ENCODE measurements at places on chromosomes 13 and 19. TPM values are rescaled to one million over a fixed set of nuclear protein-coding genes. Genes with fewer than 3 reads are reported as not detected.
A peak's percentile ranks its signal among the peaks of the same experiment; 100 is the strongest.

DNA sequence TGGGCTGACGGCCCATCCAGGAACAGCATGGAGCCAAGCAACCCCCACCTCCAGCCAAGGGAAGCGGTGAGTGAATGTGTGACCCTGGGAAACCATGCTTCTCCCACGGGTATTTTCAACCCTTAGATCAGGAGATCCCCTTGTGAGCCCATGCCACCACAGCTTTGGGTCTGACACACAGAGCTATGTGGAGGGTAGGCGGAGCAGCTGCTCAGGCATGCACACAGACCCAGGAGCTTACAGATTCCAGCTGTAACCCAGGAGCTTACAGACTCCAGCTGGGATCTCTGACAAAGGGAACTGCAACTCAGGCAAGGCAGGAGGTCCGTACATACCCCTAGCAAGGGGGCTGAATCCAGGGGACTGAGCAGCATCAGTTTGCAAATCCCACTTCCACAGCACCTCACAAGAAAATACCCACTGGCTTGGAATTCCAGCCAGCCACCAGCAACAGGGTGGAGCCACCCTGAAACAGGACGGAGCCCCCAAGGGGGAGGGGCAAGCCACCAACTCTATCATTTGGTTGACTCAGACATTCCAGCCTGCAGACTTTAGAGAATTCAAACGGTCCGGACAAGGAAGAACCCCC is 40.8 kb upstream of the RFXAP start:
- peak overlapping the region; percentile 87 for H3K27ac ChIP-seq
- no peaks in the 10 kb centered on the region for H3K36me3 ChIP-seq
- peak overlapping the region; percentile 54 for H3K4me3 ChIP-seq
- DNase-seq, result peak; percentile 89

- peaks cover 15% of the 10 kb centered on the region for H3K4me1 ChIP-seq
- H3K27me3 ChIP-seq, result no peaks in the 10 kb centered on the region
- no peak for DNase-seq
- no peak overlapping the region for H3K27ac ChIP-seq
These were observed 757.3 kb downstream of the EFNB2 start for GRCh38 chr13:105778196-105778595.

DNA sequence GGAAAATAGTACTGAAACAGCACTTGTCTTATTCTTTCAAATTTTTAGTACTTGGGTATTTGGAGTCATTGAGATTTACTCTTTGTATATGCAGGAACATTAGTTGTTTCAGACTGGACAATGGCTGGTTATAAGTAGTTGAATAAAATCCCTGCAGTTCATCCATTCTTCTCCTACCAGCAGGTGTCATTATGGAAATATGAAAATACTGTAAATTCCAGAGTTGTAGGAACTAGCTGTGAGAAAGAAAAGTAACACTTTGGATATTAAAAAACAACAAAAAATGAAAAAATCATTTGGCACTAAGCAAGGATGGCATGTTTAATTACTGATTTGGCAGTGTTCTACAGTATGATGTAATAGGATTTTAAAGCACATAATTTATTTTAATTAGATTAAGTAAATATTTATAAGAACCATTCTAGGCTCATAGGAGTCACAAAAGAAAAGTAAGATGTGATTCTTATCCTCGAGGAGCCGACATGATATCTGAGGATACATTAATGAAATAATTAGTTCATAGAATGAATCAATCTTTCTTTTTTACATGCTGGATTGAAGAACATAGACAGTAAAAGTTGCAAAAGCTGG is 155.3 kb downstream of the KCNRG start:
- H3K4me1 ChIP-seq, result no peaks in the 10 kb centered on the region
- H3K27ac ChIP-seq, result no peak overlapping the region
- no peaks in the 10 kb centered on the region for H3K27me3 ChIP-seq
- no peaks in the 10 kb centered on the region for H3K36me3 ChIP-seq
- no peak overlapping the region for H3K4me3 ChIP-seq

- peaks cover 28% of the 10 kb centered on the region for H3K27me3 ChIP-seq
- peak overlapping the region; percentile 5 for H3K4me3 ChIP-seq
- peaks cover 14% of the 10 kb centered on the region for H3K4me1 ChIP-seq
These were observed 199.6 kb downstream of the UQCRFS1 start for GRCh38 chr19:29013325-29013724.

DNA sequence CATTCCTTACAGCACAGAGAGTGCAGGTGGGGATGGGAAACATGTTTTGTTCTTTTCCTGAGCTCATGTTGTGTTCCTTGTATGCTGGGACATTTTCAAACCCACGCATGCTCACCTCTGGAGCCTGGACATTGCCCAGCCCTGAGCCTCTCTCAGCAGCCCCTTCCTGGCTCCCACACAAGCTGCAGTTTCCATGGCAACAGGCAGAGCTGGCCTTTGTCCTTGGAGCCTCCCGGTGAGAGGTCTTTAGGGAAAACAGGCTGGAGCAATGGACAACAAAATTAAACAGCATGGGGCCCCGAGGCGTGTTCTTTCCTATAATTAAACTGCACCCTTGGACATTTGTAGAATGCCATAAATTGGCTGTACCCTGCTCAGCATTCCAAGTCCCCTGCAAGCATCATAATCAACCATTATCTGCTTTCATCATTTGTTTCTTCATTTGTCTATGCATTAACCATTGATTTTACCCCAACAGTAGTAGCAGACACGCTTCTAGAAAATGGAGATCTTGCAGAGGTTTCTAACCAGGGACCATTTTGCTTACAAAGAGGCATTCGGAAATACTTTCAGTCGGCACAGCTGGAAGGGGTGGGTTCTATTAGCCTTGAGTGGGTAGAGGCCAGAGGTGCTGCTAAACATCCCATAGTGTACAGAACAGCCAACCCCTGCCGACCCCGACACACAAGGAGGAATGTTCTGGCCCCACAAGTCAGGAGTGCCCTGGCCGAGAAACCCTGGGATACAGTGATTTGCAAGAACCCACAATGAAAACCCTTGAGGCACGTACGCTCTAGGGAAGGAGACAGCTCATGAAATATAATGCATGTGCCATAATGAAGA is 133.4 kb upstream of the PEG3 start:
- no peaks in the 10 kb centered on the region for H3K4me1 ChIP-seq
- no peak for DNase-seq
- H3K27me3 ChIP-seq, result no peaks in the 10 kb centered on the region
- H3K36me3 ChIP-seq, result no peaks in the 10 kb centered on the region

The CGB1 gene
- total RNA-seq, result not detected

The PRKACA gene
- total RNA-seq, result 80.6 TPM

Data from endodermal cell (in vitro differentiated cells).